ENCODE measurements at places on chromosomes 16 and 17. TPM values are rescaled to one million over a fixed set of nuclear protein-coding genes. Genes with fewer than 3 reads are reported as not detected.

The KCNH6 gene
- not detected for total RNA-seq

The CDH13 gene
- not detected for total RNA-seq

The DRC3 gene
- total RNA-seq, result 3.6 TPM

The KRT28 gene
- total RNA-seq, result not detected

The C16orf92 gene
- not detected for total RNA-seq
